Naive B cell (primary cell): ENCODE measurements at places on chromosomes 4 and X.

GRCh38 chr4:153887217-153887616 lies 98.3 kb upstream of the SFRP2 start:
- no peak for DNase-seq

DNA sequence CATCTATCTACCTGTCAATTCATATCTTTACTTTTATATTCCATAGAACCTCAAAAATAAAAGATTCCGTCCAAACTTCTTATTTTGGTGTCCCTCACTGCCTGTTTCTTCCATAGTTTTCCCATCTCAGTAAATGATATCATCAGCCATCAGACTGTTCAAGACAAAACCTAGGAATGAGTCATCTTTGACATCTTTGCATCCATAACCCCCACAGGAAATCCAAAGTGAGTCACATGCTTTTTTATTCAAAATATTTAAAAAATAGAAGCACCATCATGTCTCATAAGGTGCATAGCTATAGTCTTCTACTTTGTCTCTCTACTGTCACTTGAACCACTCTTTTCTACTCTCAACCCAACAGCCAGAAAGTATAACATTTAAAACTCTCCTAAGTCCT lies 29.9 kb upstream of the CXXC4 start:
- no peak for DNase-seq

DNA sequence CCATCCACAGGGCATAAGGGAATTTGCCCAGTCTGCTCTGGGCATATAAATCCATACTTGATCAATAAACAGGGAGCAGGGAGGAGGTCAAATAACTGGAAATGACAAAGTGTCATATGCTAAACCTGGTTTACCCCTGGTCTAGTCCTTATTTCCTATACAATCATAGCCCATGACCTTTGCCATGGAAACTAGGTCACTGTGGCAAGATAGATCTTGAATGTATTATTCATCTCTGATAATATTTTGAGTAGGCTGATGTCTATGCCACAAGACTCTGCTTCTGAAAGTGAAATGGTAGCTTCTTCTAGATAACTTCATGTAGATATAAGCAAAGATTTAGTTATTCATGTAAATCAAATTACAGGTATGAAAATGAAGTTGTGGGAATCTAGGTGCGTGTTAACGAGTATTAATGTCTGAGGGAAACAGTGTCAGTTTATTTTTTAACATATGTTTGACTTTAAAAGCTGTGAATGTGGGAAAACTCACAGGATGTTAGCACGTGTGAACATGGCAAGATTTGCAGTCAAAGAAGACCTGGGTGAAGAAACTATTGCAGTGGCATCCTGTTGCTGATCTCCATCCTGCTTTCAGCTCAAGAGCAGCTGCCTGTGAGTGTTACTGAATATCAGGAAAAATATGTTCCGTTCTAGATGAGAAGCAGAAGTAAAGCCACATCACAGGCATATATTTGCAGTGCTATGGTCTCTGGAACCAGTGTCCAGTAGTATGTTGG lies 81.8 kb upstream of the NDP start:
- no peak for DNase-seq

DNA sequence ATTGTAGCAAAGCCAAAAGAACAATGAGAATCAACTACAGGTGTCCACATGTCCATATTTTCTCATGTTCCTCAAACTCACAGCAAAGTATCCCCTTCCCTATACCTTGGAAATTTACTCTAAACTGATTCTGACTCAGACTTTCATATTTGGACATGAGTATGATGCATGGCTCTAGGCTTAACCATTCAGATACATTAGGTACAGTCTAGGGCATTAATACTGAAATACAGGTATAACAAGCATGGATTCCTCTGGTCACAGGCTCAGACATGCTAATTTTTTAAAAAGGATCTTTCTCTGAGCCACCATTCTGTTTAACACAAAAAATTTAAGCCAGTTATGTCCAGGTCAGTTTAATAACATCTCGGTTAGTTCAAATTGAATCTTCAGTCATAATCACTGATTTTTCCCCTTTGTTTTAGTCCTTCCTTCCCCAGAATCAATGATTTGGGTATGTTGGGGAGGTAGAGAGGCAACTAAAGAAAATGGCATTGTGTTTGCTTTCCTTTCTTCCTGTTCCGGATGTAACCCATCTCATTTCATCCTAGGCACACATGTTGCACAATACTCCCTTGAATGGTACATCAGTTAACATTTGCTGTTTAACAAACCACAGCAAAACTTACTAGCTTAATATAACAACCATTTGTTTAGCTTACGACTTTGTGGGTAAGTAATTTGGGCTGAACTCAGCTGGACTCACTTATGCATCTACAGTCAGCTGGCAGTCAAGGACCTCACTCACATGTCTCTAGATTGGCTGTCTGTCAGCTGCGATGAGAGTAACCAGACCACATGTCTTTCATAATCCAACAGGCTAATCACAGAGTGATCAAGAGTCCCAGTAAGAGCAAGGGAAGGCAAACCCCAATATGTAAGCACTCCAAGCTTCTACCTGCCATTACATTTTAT lies 75.3 kb upstream of the GRIA3 start:
- DNase-seq = no peak

DNA sequence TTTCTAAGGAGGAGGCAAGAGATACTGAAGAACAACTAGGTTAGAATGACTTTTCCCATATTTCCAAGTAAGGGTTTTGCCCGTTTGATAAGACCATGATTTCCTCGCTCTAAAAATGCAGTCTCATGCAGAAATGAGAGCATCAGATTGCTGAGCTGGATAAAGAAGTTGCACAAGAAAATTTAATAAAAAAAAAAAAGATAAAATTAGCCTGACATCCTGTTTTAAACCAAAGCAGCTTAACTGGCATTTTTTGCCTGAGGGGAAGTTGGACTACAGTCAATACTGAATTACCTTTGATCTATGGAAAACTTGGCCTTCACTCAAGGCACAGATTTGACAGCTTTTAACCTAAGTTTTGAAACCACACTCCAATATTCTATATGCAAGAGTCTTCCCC lies 208.4 kb downstream of the GASK1B start:
- DNase-seq = no peak

GRCh38 chr4:111204797-111205196 lies 581.9 kb upstream of the PITX2 start:
- no peak for DNase-seq

- no peak for DNase-seq
Observed at GRCh38 chrX:138946926-138947325, 235.4 kb upstream of the FGF13 start.

DNA sequence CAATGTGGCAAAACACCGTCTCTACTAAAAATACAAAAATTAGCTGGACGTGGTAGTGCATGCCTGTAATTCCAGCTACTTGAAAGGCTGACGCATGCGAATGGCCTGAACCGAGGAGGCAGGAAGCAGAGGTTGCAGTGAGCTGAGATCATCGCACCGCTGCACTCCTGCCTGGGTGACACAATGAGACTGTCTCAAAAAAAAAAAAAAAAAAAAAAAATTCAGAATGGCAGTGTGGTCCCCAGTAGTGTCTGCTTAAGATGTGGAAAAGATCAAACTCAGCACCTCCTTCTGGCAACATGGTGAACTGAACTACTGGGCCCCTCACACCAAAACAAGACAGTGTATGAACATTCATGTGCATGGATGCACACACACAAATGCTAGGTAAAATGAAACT lies 32.2 kb downstream of the SMS start:
- peak; percentile 23 for DNase-seq

DNA sequence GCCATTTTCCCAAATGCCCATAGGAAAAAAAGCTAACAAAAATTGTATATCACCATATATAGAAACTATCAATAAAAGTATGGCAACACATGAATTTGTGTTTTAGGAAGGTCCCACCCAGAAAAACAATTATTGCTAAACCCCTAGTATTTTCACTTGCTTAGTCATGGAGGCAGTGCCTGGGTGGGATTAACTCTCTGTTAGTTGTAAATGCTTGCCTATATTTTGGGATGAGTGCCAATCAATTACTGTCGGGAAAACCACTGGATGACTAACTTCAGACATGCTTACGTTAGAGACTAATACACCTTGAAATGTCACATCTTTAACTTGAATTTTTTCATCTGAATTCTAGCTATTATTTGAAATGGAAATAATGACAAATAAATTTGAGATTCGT lies 33.9 kb downstream of the TMPRSS11A start:
- DNase-seq = no peak

- DNase-seq = peak; percentile 32
Observed at GRCh38 chrX:148609515-148610327, 109.3 kb downstream of the AFF2 start.

DNA sequence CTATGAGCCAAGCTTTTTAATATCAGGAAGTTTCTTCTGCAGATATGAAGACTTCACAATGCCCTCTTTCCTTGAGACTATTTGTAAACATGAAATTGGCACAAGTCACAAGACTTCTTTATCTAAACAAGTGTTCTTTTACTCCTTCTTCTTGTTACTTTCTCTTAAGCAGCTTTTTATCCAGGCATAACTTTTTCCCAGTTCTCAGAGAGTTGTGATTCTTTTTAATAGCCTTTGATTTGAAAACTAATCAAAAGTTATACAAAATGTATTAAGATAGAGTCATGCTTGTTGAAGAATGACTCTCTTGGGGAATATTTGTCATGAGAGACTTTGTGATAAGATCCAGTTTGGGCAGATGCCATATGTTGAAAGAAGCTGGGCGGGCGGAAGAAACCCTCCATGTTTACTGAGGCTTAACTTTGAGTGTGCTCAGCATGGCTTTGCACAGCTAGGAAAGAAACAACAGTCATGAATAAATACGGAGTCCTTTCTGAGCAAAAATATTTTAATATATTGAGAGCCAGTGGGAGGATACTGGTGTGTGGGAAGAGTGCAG lies 39.3 kb downstream of the SYTL5 start:
- no peak for DNase-seq

GRCh38 chrX:10121787-10122186 lies 35.0 kb upstream of the CLCN4 start:
- DNase-seq = peak; percentile 84

- DNase-seq = no peak
Observed at GRCh38 chr4:148735432-148736155, 293.4 kb upstream of the NR3C2 start.

DNA sequence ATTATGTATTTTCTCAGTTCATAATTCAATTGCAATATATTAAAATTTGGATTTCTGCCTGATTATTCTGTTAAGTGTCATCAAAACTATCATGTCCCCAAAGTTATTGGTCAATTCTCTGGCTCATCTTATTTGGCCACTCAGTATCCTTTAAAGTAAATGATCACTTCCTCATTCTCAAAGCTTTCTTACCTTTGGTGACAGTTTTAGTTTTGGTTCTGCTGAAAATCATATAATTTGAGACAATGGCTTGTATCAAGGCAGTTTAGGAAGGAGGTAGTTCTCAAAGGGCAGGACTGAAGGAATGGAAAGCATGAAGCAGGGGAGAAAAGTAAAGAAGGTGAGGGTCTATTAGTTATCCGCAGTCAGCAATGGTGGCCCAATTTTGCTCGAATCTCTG lies 1832.1 kb downstream of the ARAP2 start:
- DNase-seq = no peak

DNA sequence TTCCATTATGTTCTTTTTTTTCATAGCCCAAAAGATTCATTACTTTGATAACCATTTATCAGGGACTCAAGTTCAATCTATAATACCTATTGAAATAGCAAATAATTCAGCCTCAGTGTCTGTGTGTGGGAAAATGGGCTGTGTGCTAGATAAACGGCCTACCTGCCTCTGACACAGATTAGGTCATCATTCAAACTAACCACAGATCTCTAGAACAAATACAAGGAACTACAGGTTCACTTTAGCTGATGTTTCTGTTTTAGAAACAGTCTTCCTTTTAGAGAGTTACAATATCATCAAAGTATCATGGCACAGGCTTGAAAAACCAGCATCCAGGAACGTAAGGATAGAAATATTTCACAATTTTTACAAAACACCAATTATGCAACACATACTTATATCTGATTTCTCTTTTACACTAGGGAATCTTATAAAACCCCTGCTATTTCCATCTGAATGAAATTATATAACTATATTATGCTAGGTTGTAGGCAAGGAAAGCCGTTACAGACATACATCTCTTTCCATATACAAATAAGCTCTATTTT lies 56.6 kb upstream of the MAB21L2 start:
- no peak for DNase-seq

- DNase-seq = peak; percentile 18
Observed at GRCh38 chrX:15465347-15465746, 27.8 kb downstream of the PIR start.

DNA sequence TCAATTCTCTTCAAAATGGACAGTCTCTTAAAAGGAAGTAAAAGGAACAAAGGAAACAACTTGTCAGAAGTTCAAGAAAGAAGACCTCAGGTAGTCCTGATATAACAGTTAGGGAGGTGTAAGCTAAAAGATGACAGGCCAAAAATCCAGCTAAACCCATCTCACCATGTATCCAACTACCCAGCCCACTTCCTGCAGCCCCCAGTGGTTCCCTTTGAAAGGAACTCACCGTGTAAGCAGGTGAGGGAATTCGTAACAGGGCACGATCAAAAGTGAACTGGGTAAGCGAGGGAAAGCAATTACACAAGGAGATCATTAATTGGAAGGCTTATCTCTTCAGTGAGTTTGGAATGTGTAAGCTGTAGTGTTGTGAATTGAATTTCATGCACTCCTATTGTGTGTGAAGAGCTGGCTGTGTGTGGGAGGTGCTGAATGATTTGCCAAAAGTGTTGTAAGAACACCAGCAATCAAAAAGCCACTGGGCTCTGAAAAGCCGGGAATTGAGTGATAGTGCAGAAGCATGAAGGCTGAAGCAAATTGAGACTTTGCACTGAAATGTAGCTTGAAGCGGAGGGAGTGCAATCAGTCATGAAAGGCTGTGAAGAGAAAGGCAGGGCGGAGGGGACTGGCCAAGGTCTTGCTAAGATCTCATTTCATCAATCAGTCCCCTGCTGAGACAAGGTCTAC lies 914.2 kb upstream of the LCORL start:
- DNase-seq = no peak

GRCh38 chrX:150062292-150063137 lies 124.2 kb upstream of the EOLA2 start:
- DNase-seq = no peak

DNA sequence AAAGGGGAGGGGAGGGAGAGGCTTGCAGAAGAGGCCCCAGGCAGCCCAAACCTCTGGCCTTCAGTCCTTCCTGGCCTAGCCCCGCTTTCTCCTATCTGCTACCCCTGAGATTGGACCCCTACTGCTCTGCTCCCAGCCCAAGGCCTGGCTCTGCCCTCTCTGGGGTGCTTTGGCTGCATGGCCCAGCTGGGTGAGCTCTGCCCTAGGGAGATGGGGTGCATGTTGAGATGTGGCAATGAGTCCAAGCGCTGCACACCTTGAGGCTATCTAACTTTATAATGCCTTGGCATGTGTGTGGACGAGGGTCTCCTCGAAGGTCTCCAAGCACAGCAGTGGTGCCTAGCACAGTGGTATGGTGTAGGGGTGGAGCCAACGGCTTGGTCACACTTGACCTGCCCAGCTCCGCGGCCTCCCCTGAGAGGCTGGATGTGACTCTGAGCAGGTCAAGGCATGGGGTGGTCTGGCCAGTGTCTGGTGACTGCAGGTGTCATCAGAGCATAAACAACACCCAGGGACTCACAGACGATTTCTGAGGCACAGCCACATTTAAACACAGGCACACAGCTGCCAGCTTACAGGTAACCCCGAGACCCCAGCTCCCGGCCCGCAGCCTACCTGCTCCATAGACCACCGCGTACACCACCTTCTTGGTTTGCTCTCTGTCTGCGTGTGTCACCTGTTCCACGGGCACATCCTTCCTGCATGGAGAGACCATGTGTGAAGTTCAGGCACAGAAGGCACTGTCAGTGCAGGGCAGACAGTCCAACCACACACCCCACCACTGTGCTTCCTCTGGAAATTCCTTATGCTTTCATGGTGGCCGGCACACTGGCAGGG lies 36.3 kb downstream of the NAT8L start:
- no peak for DNase-seq

- no peak for DNase-seq
Observed at GRCh38 chr4:105896461-105896942, 1.2 kb downstream of the NPNT start.

- DNase-seq = no peak
Observed at GRCh38 chrX:118221270-118221669, 104.7 kb upstream of the KLHL13 start.
